Mesothelial cell of epicardium (in vitro differentiated cells): ENCODE measurements at places on chromosomes 2 and 18.

- DNase-seq, result no peak
- H3K4me3 ChIP-seq, result no peak overlapping the region
- H3K4me1 ChIP-seq, result peaks cover 3% of the 10 kb centered on the region
- H3K36me3 ChIP-seq, result peaks cover 3% of the 10 kb centered on the region
Measured at GRCh38 chr2:193566276-193566675, 1371.5 kb upstream of the TMEFF2 start.

- DNase-seq, result no peak
- H3K27me3 ChIP-seq, result no peaks in the 10 kb centered on the region
- H3K27ac ChIP-seq, result no peak overlapping the region
- H3K4me1 ChIP-seq, result peaks cover 1% of the 10 kb centered on the region
- no peaks in the 10 kb centered on the region for H3K36me3 ChIP-seq
- H3K4me3 ChIP-seq, result no peak overlapping the region
Measured at GRCh38 chr18:67411116-67411515, 105.4 kb downstream of the DSEL start.

GRCh38 chr2:205055251-205055650, 510.0 kb downstream of the PARD3B start:
- H3K4me3 ChIP-seq, result no peak overlapping the region
- H3K27me3 ChIP-seq, result no peaks in the 10 kb centered on the region
- H3K4me1 ChIP-seq, result peaks cover 28% of the 10 kb centered on the region
- no peaks in the 10 kb centered on the region for H3K36me3 ChIP-seq

DNA sequence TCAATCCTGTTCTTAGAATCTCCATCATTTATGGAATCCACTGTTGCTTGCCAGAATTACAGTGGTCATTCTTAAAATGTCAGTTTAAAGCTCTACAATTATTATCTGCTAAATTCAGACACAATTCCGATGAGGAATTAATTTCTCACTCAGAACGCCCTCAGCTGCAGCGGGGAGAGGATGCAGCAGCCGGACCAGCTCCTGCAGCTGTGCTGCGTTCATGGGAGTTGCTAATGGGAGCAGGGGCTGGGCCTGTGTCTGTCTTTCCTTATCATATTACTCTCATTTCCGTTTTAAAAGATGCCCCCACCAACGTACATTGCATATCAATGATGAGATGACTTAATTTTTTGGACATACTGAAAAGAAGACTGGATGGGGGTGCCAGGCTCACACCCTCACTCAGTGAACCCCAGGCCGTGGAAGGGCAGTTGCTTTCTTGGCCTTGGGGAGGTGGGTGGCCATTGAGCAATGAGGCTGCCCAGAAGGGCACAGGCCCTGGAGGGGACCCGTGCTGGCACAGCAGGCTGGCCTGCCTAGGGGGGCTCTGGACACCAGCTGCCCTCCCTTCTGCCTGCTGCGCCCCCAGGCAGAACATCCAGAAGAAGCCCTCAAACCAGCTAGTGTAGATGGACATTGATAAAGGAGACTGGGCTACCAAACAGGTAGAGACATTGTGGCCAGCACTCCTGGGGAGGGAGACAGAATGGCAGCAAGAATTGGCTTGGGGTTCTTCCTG, 503.6 kb upstream of the MYT1L start:
- H3K36me3 ChIP-seq, result no peaks in the 10 kb centered on the region
- peaks cover 34% of the 10 kb centered on the region for H3K27me3 ChIP-seq
- no peak overlapping the region for H3K27ac ChIP-seq
- H3K4me3 ChIP-seq, result no peak overlapping the region
- H3K4me1 ChIP-seq, result no peaks in the 10 kb centered on the region
- no peak for DNase-seq

- H3K36me3 ChIP-seq, result no peaks in the 10 kb centered on the region
- DNase-seq, result no peak
- H3K4me3 ChIP-seq, result no peak overlapping the region
- H3K27me3 ChIP-seq, result no peaks in the 10 kb centered on the region
Measured at GRCh38 chr2:208125251-208125650, 927 bp upstream of the CRYGD start.

- H3K27ac ChIP-seq, result no peak overlapping the region
- H3K4me1 ChIP-seq, result peaks cover 25% of the 10 kb centered on the region
- no peak overlapping the region for H3K4me3 ChIP-seq
- no peaks in the 10 kb centered on the region for H3K27me3 ChIP-seq
- H3K36me3 ChIP-seq, result peaks cover 26% of the 10 kb centered on the region
Measured at GRCh38 chr2:111164078-111164477, 43.4 kb downstream of the BCL2L11 start.

GRCh38 chr2:165475277-165476004, 5.9 kb downstream of the CSRNP3 start:
- DNase-seq, result no peak
- peaks cover 31% of the 10 kb centered on the region for H3K4me1 ChIP-seq
- peaks cover 13% of the 10 kb centered on the region for H3K36me3 ChIP-seq
- no peak overlapping the region for H3K27ac ChIP-seq
- no peaks in the 10 kb centered on the region for H3K27me3 ChIP-seq

DNA sequence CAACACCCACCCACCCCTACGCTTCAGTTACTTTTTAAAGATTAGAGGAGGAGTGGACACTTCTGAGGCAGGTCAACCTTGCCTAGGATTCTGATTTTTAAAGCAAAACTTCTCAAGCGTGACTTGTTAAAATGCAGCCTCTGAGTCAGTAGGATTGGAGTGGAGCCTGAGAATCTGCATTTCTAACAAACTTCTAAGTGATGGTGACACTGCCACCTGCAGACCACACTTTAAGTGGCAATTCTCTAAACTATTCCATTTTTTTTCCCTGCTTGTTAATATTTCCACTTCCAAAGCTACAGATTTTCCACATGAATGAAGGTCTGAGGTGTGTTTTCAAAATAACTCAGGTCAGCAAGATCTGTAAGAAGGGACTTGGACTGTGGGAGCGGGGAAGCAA, 171.1 kb upstream of the CCDC150 start:
- no peak overlapping the region for H3K4me3 ChIP-seq
- no peak overlapping the region for H3K27ac ChIP-seq
- H3K4me1 ChIP-seq, result peaks cover 3% of the 10 kb centered on the region
- DNase-seq, result no peak
- no peaks in the 10 kb centered on the region for H3K27me3 ChIP-seq

DNA sequence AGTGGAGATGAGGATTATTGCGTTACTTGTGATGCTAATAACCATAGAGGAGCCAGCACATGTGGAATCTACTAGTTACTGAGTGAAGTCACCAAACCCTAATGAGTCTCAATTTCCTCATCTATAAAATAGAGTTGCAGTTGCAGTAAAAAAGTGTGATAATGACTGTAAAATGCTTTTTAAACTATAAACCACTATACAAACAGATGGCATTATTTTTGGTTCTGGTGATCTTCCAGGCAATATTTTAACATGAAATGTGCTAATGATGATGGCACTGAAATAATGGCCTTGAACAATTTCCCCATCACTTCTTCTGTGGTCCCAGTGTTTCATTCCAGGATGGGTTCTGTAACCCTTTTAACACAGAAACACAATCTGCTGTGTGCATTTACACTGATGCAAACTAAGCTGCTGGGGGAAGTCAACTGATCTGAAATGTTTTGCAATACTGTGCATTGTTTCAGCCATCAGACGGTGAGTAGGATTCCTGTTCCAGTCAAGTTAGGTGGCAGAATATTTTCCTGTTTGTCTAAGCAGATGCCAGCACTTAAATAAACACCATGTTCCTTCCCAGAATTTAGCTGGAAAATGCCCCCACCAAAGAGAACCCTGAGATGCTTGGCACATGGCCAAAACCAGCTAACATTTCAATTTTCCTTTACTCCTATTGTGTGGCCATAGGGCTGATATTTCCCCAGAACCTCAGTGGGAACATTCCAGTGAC, 52.6 kb downstream of the TACR1 start:
- H3K4me3 ChIP-seq, result no peak overlapping the region
- H3K27ac ChIP-seq, result no peak overlapping the region
- no peaks in the 10 kb centered on the region for H3K27me3 ChIP-seq
- DNase-seq, result no peak
- no peaks in the 10 kb centered on the region for H3K36me3 ChIP-seq

GRCh38 chr2:20097889-20098714, 46.7 kb upstream of the LAPTM4A start:
- H3K4me1 ChIP-seq, result peaks cover 8% of the 10 kb centered on the region
- no peak overlapping the region for H3K4me3 ChIP-seq
- no peaks in the 10 kb centered on the region for H3K36me3 ChIP-seq
- H3K27ac ChIP-seq, result no peak overlapping the region
- DNase-seq, result peak; percentile 49

- no peak for DNase-seq
- H3K4me3 ChIP-seq, result no peak overlapping the region
- peaks cover 10% of the 10 kb centered on the region for H3K27me3 ChIP-seq
- no peak overlapping the region for H3K27ac ChIP-seq
Measured at GRCh38 chr2:181575650-181576025, 81.3 kb downstream of the CERKL start.

GRCh38 chr2:195304310-195304709, 352.7 kb upstream of the SLC39A10 start:
- DNase-seq, result no peak
- H3K27me3 ChIP-seq, result peaks cover 12% of the 10 kb centered on the region
- peaks cover 8% of the 10 kb centered on the region for H3K4me1 ChIP-seq
- no peaks in the 10 kb centered on the region for H3K36me3 ChIP-seq

DNA sequence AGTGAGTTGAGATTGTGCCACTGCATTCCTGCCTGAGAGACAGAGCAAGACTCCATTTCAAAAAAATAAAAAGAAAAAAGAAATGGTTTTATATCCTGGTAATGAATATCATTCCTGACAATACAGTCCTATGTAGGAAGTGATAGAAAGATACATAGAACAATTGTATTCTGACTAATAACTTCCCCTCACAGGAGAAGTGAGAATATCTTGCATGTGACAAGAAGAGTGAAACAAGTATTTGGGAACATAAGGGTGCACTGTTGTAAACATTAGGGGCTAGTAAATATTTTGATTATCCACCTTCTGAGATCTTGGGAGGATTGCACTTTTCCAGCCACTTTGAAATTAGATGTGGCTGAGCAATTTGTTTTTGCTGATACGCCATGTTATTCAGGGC, 40.7 kb downstream of the KLHL14 start:
- no peaks in the 10 kb centered on the region for H3K36me3 ChIP-seq
- H3K4me1 ChIP-seq, result peaks cover 3% of the 10 kb centered on the region
- no peak overlapping the region for H3K27ac ChIP-seq
- DNase-seq, result no peak
- H3K27me3 ChIP-seq, result peaks cover 35% of the 10 kb centered on the region
- no peak overlapping the region for H3K4me3 ChIP-seq

DNA sequence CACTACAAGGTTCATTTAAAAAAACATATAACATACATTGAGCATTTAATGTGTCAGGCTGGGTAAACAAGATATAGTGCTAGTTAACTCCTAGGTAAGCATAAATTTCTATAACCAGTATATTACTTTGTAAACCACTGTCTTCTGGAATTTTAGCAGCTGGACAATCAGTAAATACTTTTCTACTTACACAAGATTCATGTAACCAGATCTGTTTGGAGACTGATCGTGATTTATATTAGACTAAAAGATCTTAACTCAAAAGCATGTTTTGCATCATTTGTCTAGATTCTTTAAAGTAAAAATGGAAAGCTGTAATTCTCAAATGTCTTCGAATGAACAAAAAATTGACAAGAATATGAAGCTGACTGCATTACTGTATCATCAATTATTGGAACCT, 941 bp upstream of the SGO2 start:
- peak overlapping the region; percentile 92 for H3K4me3 ChIP-seq
- no peaks in the 10 kb centered on the region for H3K36me3 ChIP-seq
- peaks cover 10% of the 10 kb centered on the region for H3K27me3 ChIP-seq
- no peak for DNase-seq
- H3K4me1 ChIP-seq, result peaks cover 15% of the 10 kb centered on the region

- no peak for DNase-seq
- H3K36me3 ChIP-seq, result peaks cover 5% of the 10 kb centered on the region
- no peak overlapping the region for H3K4me3 ChIP-seq
- no peaks in the 10 kb centered on the region for H3K27me3 ChIP-seq
- no peaks in the 10 kb centered on the region for H3K4me1 ChIP-seq
Measured at GRCh38 chr18:12476955-12477354, 69.2 kb downstream of the PRELID3A start.

DNA sequence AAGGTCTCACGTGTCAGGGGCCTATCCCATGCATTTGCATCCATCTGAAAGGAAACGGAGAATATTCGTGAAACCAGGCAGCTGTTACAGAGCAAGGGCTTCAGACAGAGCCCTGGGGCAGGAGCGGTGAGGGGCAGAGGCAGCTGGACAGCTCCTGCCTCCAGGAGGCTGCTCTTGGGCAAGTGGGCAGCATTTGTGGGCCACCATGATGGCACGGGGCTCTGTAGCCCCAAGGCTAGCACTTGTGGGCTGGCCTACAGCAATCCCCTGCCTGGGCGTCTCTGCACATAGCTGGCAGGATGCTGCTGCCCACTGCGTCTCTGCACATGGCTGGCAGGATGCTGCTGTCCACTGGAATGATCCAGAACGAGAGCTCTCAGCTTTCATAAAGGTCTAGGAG, 52.8 kb upstream of the PTMA start:
- peak overlapping the region; percentile 5 for H3K27ac ChIP-seq
- no peak overlapping the region for H3K4me3 ChIP-seq
- no peak for DNase-seq

DNA sequence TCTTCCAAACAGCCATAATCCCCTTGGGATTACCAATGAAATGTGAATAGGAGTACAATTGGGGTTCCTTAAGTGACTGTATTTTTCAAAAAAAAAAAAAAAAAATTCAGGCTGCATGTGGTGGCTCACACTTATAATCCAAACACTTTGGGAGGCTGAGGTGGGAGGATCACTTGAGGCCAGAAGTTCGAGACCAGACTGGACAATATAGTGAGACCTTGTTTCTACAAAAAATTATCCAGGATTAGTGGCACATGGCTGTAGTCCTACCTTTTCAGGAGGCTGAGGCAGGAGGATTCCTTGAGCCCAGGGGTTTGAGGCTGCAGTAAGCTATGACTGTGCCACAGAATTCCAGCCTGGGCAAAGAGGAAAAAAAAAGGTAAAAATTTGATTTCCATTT, 189.6 kb upstream of the GATA6 start:
- H3K36me3 ChIP-seq, result no peaks in the 10 kb centered on the region
- H3K27me3 ChIP-seq, result no peaks in the 10 kb centered on the region
- H3K4me3 ChIP-seq, result no peak overlapping the region
- H3K27ac ChIP-seq, result no peak overlapping the region
- H3K4me1 ChIP-seq, result peaks cover 25% of the 10 kb centered on the region

DNA sequence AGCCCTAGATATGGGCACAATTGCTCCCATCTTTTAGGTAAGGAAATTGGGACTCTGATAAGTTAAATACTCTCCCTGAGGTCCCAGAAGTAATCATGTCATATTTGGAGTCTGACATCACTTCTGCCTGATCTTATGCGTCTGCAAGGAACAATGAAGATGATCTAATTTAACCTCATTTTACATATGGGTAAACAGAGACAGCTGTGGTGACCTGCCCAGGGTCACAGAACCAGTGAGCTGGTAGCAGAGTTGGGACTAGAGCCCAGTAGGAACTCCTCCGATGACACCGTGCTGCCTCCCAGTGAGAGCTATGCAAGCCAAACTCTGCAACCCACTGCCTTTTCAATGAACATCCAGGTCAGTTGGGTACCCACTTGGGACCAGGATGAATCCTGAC, 17.8 kb downstream of the CTAGE1 start:
- peaks cover 18% of the 10 kb centered on the region for H3K4me1 ChIP-seq
- no peaks in the 10 kb centered on the region for H3K27me3 ChIP-seq
- H3K27ac ChIP-seq, result no peak overlapping the region
